ENCODE measurements at places on chromosomes 5 and 9.

GRCh38 chr9:8030095-8030494, 230.5 kb upstream of the DMAC1 start:
- DNase-seq: no peak

DNA sequence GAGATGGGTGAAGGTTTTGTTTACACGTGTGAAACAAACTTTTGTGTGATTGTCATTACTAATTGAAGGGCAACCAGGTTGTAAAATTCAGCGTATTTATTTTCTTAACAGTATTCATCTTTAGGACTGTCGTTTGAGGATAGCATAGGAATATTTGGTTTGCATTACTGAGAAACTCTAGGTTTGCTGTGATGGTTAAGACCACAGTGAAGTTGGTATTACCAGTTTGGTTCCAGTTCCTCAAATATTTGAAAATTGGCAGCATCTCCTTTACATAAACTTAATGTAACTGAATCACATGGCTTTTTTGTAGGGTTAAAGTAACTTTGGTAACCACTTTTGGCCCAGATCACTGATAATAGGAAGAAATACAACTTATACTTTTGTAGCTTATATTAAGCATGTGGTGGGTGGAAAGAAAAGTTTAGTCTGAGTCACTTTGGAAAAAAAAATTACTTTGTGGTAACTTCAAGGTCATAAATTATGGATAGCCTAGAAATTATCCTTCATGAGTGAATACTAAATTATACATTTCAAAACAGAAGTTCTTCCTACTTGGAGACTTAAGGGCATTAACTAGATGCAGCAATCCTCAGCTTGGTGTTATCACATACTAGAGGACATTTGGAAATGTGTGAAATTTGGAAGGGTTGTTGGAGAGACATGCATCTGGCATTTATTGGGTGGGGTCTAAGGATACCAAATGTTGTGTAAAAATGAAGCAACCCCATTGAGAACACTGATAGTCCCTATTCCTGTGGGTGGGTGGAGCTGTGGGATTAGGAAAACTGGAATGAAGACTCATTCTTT, 33.9 kb downstream of the G3BP1 start:
- no peak for DNase-seq

DNA sequence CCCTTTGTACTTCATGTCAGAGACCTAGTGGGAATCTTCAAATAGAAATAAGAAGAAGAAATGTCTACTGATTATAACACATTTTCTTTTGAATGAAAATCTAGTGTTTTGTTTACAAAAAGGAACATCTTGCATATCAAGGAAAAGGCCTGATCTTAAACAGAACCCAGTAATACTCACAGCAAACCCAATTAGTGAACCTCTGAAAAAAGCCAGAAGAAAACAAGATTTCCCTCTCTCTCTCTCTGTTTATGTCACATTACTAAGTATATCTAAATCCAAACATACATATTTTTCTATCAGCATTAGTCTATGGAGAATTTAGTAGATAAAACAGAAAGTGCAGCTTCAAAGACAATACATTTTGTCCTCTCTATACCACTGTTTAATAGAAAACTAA, 457.9 kb downstream of the NR2F1-AS1 start:
- DNase-seq: no peak

GRCh38 chr5:17436350-17436749, 61.7 kb upstream of the TAF11L2 start:
- no peak for DNase-seq

DNA sequence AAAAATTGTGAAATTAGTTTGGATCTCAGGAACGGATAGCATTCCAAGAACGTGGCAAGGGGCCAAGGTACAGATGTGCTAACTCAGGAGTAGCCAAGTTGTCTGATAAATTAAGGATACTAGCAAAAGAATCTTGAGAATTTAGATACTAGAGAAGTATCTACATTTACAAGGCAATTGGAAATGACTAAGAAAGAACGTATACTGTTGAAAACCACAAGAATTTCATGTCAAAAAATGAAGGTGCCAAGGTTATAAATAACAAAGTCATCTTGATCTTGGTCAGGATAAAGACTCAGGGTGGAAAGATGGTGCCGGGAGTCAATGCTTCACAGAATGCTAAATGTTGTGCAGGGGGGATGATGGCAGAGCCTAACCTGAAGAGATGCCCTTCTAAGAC, 19.2 kb downstream of the CAPSL start:
- DNase-seq: no peak

- DNase-seq: no peak
Observed at GRCh38 chr5:120614531-120615180, 150.6 kb downstream of the PRR16 start.

GRCh38 chr9:135255033-135255840, 167.8 kb downstream of the OLFM1 start:
- DNase-seq: no peak

- no peak for DNase-seq
Observed at GRCh38 chr9:71941060-71941568, 29.7 kb downstream of the C9orf85 start.

DNA sequence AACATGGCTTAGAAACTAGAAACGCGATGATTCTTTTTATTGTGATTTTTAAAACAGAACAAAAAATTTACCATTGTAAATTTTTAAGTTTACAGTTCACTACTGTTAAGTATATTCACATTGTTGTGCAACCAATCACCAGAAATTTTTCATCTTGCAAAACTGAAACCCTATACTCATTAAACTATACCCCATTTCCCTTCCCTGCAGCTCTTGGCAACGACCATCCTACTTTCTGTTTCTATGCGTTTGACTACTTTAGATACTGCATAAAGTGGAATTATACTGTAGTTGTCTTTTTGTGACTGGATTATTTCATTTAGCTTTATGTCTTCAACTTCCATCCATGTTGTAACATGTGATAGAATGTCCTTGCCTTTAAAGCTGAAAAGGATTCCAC, 52.5 kb downstream of the SPOCK1 start:
- no peak for DNase-seq

DNA sequence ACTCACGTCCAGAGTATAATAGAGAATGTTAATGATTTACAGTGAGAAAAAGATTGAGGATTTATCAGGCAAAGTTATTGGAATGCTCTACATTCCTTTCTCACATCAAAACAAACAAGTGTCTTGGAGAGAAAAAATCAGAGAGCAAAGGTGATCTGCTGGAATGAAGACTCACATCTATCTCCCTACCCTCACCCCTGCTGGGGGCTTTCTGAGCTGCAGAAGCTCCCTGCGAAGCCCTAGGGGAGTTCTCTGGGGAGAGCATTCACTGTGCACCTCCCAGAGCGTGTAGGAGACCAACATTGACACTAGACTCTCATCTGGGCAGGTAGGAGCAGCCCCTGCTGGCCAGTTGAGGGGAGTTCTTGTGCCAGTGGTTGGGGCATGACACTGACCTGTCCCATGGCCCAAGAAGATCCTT, 76.6 kb upstream of the ADAMTS16 start:
- no peak for DNase-seq

DNA sequence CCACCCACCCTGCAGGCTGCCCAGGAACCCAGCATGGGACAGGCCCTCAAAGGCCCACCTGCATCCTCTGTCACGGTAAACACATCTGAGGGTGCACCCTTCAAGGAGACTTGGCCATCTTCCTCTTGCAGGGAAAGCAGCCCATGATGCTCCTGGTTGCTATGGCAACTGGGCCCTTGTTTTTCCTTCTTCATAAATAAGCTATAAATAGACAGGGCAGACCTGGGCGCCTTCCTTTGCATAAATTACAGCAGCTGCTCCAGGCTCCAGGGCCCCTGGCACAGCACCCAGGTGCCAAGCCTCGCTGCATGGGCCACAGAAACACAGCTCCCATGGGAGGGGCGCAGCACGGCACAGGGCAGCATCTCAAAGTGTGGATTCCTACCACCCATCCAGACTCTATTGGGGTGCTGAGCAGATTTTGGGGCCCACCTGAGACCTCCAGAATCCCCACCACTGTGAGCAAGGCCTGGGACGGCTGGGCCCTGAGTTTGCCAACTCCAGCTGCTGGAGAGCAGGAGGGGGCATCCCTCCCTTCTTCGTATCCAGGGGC, 5.8 kb upstream of the PSMB7 start:
- no peak for DNase-seq

GRCh38 chr5:39661026-39661779, 236.4 kb upstream of the DAB2 start:
- no peak for DNase-seq

GRCh38 chr5:145345511-145346287, 489.4 kb downstream of the PRELID2 start:
- no peak for DNase-seq

GRCh38 chr5:18605186-18605585, 970.9 kb downstream of the TAF11L14 start:
- no peak for DNase-seq
